Trophoblast cell (in vitro differentiated cells and primary cell): ENCODE measurements at places on chromosomes 4 and X.

DNA sequence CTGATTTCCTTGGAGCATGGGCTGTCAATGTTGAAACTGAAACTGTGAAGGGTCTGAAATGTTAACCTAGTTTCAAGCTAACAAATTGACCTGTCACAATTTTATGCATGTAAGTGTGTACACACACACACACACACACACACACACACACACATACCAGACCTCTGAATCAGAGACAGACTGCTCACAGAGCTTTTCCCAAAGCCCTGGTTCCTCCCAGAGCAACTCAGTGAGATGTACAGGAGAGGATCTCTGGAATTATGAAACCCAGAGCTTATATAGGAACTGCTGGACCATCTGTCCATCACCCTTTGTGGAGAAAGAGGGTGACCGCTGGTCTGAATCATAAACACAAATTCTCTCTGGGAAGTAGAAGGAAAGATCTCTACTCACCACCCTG, 228.1 kb upstream of the PRPS2 start:
- no peak overlapping the region for H3K4me3 ChIP-seq
- H3K4me1 ChIP-seq: no peaks in the 10 kb centered on the region
- no peaks in the 10 kb centered on the region for H3K27me3 ChIP-seq
- no peak for DNase-seq
- no peak overlapping the region for H3K27ac ChIP-seq

- no peak overlapping the region for H3K27ac ChIP-seq
- no peaks in the 10 kb centered on the region for H3K4me1 ChIP-seq
- no peak overlapping the region for H3K4me3 ChIP-seq
- no peaks in the 10 kb centered on the region for H3K27me3 ChIP-seq
- H3K36me3 ChIP-seq: no peaks in the 10 kb centered on the region
These were observed 190.6 kb downstream of the PTTG2 start for GRCh38 chr4:38150766-38151165.

GRCh38 chrX:21373637-21374162, 518 bp upstream of the CNKSR2 start:
- peaks cover 9% of the 10 kb centered on the region for H3K27me3 ChIP-seq
- no peaks in the 10 kb centered on the region for H3K4me1 ChIP-seq
- H3K4me3 ChIP-seq: peak overlapping the region; percentile 81
- DNase-seq: peak; percentile 53

DNA sequence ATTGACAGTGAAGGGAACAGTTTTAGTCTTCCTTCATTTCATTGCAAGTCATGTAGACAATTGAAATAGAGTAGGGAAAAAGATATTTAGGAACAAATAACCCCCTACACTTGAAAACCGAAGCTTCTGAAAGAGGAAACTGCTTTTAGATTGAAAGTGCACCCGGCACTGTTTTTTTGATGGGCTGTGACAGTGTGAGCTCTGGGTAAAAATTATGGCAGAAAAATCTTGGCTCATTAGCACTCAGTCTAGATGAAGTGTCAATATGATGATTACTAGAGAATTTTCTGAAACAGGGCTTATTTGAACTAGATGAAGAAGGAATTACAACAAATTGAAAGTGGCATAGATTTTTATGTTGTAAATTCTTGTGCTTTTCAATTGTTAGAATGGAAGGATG, 1132.4 kb downstream of the RAPGEF2 start:
- no peaks in the 10 kb centered on the region for H3K27me3 ChIP-seq
- no peaks in the 10 kb centered on the region for H3K36me3 ChIP-seq
- DNase-seq: no peak
- H3K4me3 ChIP-seq: no peak overlapping the region
- H3K27ac ChIP-seq: no peak overlapping the region

DNA sequence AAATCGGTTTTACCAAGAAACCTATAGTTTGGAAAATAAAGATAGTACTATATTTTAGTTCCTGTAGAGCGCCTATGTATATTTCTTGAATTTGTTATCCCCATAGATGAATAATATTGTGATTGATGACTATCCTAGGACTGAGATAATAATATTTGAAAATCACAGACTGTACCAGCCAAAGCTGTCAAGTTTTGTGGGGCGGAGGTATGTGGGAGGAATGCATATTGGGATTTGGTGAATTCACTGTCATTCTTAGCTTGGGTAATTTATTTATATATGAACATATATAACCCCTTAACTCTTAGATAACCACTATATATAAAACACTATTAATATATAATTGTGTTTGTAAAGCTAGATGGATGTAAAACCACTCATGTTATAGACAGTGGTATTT, 205.5 kb upstream of the ARSJ start:
- H3K36me3 ChIP-seq: no peaks in the 10 kb centered on the region
- no peaks in the 10 kb centered on the region for H3K4me1 ChIP-seq
- no peaks in the 10 kb centered on the region for H3K27me3 ChIP-seq

DNA sequence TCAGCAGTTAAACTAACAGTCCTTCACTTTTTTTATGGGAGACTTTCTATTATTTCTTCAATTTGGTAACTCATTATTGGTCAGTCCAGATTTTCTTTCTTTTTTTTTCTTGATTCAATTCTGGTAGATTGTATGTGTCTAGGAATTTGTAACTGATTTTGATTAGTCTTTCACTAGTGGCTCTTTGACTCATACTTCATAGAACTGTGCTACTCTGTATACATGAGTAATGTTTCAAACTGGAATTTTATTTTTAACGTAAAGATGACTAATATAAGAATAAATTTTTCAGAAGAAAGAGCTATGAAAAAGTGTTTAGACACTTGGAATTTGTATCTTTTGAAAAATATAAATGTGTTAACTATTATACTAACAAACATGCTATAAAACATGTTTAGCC, 813.0 kb downstream of the TRAM1L1 start:
- H3K4me3 ChIP-seq: no peak overlapping the region
- no peak for DNase-seq
- no peaks in the 10 kb centered on the region for H3K27me3 ChIP-seq
- H3K4me1 ChIP-seq: no peaks in the 10 kb centered on the region
- no peaks in the 10 kb centered on the region for H3K36me3 ChIP-seq

- H3K36me3 ChIP-seq: no peaks in the 10 kb centered on the region
- peaks cover 2% of the 10 kb centered on the region for H3K4me1 ChIP-seq
- H3K4me3 ChIP-seq: no peak overlapping the region
- no peaks in the 10 kb centered on the region for H3K27me3 ChIP-seq
These were observed 30.3 kb upstream of the GLRB start for GRCh38 chr4:157045507-157046127.

GRCh38 chr4:137794764-137795254, 262.5 kb upstream of the PCDH18 start:
- H3K4me3 ChIP-seq: no peak overlapping the region
- H3K36me3 ChIP-seq: no peaks in the 10 kb centered on the region
- no peaks in the 10 kb centered on the region for H3K27me3 ChIP-seq
- H3K4me1 ChIP-seq: no peaks in the 10 kb centered on the region

DNA sequence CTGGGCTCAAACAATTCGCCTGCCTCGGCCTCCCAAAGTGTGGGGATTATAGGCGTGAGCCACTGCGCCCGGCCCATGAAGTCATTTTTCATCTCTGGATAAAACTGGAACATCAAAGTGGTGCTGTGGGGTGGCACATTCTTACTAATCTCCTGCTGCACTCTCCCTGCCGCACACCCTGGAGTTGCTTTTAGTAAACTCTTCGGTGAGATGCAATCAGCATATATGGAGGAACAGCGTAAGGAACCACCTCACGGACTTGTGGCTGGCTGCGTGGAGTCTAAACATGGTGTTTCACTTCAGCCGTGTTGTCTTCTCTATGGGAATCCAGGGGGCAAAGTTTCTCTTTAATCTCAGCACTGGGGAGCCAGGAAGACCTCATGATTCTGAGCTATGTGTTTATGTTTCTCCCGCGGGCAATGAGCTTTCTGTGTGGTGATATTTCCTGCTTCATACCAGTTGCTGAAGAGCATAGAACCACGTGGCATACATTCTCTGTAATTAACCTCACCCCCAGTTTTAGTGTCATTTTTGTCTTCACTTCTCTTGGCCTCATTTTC, 2.1 kb upstream of the RHOH start:
- peaks cover 13% of the 10 kb centered on the region for H3K4me1 ChIP-seq
- no peaks in the 10 kb centered on the region for H3K27me3 ChIP-seq
- H3K36me3 ChIP-seq: no peaks in the 10 kb centered on the region

DNA sequence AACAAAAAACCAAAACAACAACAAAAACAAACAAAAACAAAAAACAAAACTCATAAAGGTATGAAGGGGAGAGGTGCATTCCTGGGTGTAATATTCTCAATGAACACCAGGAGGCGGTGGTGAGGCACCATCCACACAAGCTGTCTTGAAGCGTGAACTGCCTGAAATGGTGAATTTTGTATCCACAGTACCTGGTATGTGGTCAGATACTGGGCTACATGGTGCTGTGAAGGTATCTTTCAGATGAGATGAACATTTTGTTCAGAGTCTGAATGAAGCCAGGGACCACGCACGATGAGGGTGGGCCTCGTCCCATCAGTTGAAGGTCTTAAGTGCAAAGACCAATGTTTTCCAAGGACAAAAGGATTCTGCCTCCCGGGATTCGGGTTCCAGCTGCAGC, 58.5 kb downstream of the ASMT start:
- H3K27ac ChIP-seq: no peak overlapping the region
- peak; percentile 70 for DNase-seq
- H3K4me1 ChIP-seq: no peaks in the 10 kb centered on the region
- no peaks in the 10 kb centered on the region for H3K27me3 ChIP-seq
- no peak overlapping the region for H3K4me3 ChIP-seq
